ENCODE measurements at places on chromosomes 12 and 14.

DNA sequence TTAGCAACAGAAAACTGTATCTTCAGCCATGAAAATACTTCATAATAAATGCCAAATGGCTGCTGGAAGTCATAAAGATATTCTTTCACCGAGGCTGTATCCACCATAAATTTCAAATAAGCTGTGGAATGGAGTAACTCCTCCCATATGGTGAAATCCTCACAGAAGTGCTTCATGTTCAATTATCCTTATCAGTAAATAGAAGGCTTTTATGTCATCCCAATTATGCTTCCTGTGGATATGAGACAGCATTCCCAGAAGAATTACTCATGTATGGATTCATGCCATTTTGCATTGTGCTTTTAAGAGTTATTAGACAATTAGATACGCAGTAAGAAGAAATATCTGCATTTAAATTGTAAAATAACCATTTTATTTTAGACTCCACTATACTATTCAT lies 99.0 kb downstream of the RTN1 start:
- no peak for DNase-seq
- no peaks in the 10 kb centered on the region for H3K36me3 ChIP-seq
- peaks cover 4% of the 10 kb centered on the region for H3K4me1 ChIP-seq
- H3K27ac ChIP-seq, result no peak overlapping the region

GRCh38 chr14:63996625-63997220 lies 143.9 kb downstream of the SYNE2 start:
- no peak for DNase-seq
- H3K27ac ChIP-seq, result no peak overlapping the region
- H3K27me3 ChIP-seq, result no peaks in the 10 kb centered on the region
- H3K4me3 ChIP-seq, result no peak overlapping the region
- no peaks in the 10 kb centered on the region for H3K36me3 ChIP-seq
- H3K4me1 ChIP-seq, result no peaks in the 10 kb centered on the region

DNA sequence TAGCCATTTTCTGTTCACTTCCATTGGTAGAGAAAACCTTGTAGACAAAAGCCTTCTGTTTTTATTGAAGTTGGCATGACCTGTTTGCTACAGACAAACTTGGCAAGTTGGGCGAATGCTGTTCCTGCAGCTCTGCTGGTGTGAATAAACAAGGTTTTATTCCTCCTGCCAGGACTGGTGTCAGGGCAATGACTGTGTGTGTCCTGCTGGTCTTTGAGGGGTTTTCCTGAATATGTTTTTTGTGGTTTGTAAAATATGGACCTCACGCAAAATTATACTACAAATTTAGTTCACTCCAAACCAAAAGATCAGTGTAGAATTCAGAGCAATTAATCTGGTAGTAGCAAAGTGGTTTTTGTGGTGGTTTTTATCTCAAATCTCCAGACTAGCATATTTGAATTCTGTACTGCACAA lies 140.8 kb downstream of the ERC1 start:
- no peaks in the 10 kb centered on the region for H3K27me3 ChIP-seq
- no peak for DNase-seq
- H3K36me3 ChIP-seq, result no peaks in the 10 kb centered on the region
- peaks cover 20% of the 10 kb centered on the region for H3K4me1 ChIP-seq
- H3K4me3 ChIP-seq, result no peak overlapping the region

GRCh38 chr14:41607966-41608663 lies 1.4 kb downstream of the LRFN5 start:
- H3K4me3 ChIP-seq, result no peak overlapping the region
- no peak for DNase-seq
- no peak overlapping the region for H3K27ac ChIP-seq
- H3K36me3 ChIP-seq, result no peaks in the 10 kb centered on the region

DNA sequence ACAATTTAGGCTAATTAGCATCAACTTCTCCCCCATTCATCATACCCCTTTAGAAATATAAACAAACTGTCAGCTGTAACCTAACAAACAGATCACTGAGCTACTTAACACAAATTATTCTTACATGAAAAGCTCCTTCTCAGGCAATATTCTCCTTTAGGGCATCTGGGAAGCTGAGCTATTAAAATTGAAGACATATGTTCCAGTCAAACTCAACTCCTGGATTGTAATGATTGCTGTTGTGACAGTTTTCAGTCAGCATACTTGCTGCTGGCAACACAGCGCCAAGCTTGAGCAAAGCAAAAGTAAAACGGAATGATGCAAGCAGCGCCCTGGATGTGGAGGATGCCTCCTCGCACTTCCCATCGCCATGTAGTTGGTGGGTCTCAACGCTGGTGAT lies 82.4 kb downstream of the SLC25A21 start:
- no peak for DNase-seq
- no peak overlapping the region for H3K27ac ChIP-seq
- no peak overlapping the region for H3K4me3 ChIP-seq
- no peaks in the 10 kb centered on the region for H3K36me3 ChIP-seq
- H3K4me1 ChIP-seq, result no peaks in the 10 kb centered on the region

- H3K27ac ChIP-seq, result no peak overlapping the region
- DNase-seq, result no peak
- H3K27me3 ChIP-seq, result peaks cover 1% of the 10 kb centered on the region
- no peaks in the 10 kb centered on the region for H3K36me3 ChIP-seq
- no peak overlapping the region for H3K4me3 ChIP-seq
These were observed 227.7 kb upstream of the HMGA2 start for GRCh38 chr12:65596514-65597091.

DNA sequence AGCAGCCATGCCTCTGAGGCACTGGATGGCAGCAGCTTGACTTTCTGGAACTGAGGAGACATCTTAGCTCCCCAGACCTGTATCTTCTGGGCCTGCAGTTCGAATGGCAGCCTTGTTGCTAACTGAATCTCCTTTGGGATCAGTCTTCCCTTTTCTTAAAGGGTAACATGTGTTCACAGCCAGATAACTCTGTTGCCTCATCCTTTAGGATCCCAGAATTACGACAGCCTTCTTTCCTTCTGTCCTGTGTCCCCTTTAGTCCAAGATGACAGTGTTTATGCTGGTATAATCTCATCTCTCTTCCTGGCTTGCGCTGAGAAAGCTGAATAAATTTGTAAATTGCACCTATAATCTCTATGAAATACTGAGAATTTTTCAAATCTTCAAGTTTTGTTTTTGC lies 9.1 kb upstream of the ERC1 start:
- H3K4me3 ChIP-seq, result no peak overlapping the region
- no peaks in the 10 kb centered on the region for H3K27me3 ChIP-seq
- H3K27ac ChIP-seq, result no peak overlapping the region
- no peaks in the 10 kb centered on the region for H3K4me1 ChIP-seq
- no peaks in the 10 kb centered on the region for H3K36me3 ChIP-seq

DNA sequence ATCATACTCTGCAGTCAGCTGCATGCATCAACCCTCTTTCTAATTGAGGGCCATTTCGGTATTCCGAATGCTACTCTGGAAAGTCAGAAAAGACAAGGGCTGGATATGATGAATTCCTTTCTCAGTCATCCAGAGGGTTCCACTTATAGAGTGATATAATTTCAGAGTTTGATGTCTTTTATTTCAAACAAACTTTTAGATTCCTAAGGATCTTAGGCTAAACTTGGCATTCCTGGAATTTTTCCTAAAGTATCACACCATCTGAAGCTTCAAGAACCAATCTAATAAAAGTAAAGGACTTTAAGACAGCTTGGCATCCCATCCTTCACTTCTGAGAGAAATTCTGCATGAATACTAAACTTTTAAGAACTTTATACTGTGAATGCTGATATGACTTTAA lies 69.3 kb upstream of the KCNJ8 start:
- H3K4me3 ChIP-seq, result no peak overlapping the region
- H3K27ac ChIP-seq, result no peak overlapping the region
- H3K4me1 ChIP-seq, result no peaks in the 10 kb centered on the region
- H3K27me3 ChIP-seq, result no peaks in the 10 kb centered on the region
- H3K36me3 ChIP-seq, result no peaks in the 10 kb centered on the region
- no peak for DNase-seq

GRCh38 chr12:31629756-31630732 lies 29.4 kb upstream of the ETFBKMT start:
- DNase-seq, result no peak
- H3K27me3 ChIP-seq, result no peaks in the 10 kb centered on the region
- peaks cover 13% of the 10 kb centered on the region for H3K4me1 ChIP-seq
- no peaks in the 10 kb centered on the region for H3K36me3 ChIP-seq
- no peak overlapping the region for H3K27ac ChIP-seq
- no peak overlapping the region for H3K4me3 ChIP-seq

GRCh38 chr12:52398176-52398575 lies 8.0 kb downstream of the KRT82 start:
- no peak overlapping the region for H3K4me3 ChIP-seq
- H3K27me3 ChIP-seq, result peaks cover 17% of the 10 kb centered on the region
- H3K27ac ChIP-seq, result no peak overlapping the region
- DNase-seq, result no peak

DNA sequence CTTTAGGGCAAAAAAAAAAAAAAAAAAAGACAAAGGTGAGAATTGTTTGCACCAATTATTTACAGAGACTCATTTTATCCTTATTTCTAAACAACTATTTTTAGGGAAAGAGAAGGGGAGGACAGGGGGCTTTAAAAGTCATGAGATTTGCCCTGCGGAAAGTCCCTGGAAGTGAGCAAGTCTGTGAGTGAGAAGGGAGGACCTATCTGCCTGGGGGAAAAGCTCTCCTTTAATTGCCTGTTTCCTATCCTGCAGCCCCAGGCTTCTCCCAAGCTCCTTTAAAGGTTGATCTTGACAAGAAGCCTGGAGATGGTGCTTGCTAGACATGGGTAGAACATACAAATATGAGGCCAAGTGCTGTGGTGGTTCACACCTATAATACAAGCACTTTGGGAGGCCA lies 8.3 kb upstream of the CHST11 start:
- H3K36me3 ChIP-seq, result no peaks in the 10 kb centered on the region
- no peaks in the 10 kb centered on the region for H3K27me3 ChIP-seq
- H3K27ac ChIP-seq, result no peak overlapping the region
- no peaks in the 10 kb centered on the region for H3K4me1 ChIP-seq

DNA sequence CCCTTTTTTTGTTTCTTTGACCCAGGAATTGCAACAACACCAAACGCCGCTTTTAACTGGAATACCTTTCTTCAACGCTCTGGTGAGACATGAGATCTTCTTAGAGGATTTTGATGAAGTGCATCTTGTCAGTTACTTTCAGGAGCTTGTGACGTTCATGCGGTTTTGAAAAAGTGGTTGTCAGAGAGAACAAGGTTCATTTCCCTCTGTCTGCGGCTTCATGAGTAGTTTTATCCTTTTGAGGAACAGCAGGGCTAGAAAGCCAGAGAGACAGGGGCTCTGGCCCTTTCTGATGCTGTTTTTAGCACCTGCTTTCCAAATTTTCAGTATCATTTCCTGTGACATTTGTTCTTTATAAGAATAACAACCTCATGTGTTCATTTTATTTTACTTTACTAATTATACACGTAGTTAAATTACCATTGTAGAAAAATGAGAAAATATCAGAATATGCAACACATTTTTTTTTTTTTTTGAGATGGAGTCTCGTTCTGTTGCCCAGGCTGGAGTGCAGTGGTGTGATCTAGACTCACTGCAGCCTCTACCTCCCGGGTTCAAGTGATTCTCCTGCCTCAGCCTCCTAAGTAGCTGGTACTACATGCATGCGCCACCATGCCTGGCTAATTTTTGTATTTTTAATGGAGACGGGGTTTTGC lies 61.8 kb downstream of the GLT1D1 start:
- H3K4me3 ChIP-seq, result no peak overlapping the region
- no peaks in the 10 kb centered on the region for H3K36me3 ChIP-seq
- H3K27ac ChIP-seq, result no peak overlapping the region
- H3K27me3 ChIP-seq, result no peaks in the 10 kb centered on the region

DNA sequence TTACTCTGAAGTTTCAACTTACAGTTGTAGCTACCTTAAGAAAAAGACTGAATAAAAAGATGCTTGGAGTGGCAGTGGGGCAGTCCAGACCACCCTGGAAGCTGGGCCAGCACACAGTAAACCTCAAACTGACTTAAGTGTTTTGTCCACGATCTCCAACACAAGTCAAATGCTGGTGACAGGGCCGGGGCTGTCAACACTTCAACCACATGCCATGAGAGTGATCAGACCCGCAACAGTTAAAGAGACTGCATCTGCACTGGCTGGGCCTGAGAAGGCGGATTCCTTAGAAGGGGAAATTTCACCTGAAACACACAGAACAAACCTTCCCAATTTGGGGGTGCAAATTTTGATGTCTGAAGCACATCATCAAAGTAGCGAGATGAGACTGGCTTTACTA lies 223.5 kb upstream of the CAND1 start:
- H3K27ac ChIP-seq, result no peak overlapping the region
- no peak for DNase-seq
- no peaks in the 10 kb centered on the region for H3K27me3 ChIP-seq

DNA sequence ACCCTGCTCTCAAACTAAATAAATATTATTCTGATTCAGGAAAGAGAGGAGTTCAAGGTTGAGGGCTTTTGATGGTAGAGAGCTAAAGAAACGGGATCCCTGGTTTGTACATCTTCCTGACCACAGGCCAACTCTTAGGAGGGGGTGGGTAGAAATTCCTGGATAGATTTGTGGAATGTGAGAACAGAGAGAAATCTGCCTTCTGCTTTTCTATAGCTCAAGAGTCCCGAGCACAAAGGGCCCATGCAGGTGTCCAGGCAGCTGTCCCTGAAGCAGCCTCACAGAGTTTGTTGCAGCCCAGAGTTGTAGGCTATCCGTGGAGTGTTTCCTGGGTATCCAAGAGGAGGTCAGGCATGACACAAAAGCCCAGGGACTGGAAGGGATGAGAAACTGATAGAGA lies 198.6 kb downstream of the BCAT1 start:
- no peaks in the 10 kb centered on the region for H3K36me3 ChIP-seq
- no peaks in the 10 kb centered on the region for H3K27me3 ChIP-seq
- peak; percentile 78 for DNase-seq
- peak overlapping the region; percentile 34 for H3K27ac ChIP-seq

DNA sequence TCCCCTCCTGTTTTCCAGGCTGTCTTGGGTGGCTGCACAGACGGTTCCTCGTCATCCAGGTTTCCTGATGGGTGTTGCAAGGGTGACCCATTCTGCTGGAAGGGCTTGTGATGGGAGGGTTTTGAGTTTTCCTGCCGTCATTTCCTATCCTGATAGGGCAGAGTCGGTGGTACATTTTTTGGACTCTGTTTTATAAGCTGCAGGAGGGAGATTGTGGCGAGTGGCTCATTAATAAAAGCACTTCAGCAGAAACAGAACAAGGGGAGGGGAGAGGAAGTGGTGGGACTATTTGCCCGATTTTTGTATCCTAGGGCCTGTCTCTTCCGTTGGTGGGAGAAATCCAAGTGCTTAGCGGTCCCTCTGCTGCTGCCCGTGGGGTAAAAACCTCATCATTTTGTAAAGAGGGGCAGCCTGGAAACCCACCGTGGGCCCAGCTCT lies 40.0 kb downstream of the TSPAN9 start:
- peaks cover 29% of the 10 kb centered on the region for H3K4me1 ChIP-seq
- H3K27ac ChIP-seq, result no peak overlapping the region
- peaks cover 26% of the 10 kb centered on the region for H3K36me3 ChIP-seq
- H3K27me3 ChIP-seq, result no peaks in the 10 kb centered on the region
- H3K4me3 ChIP-seq, result no peak overlapping the region

DNA sequence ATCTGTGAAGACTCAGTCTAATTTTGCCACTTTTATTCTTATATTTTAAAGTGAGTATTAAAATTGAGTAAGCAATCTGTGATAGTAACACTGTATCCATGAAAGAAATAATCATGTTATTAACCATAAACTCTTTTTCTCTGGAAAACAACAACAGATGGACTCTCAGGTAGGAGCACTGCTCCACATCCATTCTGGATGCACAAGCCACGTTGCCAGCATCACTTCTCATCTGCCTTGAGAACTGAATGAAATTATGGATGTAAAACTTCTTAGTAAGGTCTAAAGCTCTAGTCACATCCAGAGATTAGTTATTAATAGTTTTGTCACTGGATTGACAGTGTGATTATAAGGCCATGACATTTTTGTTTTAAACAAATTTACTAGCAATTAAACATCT lies 489.1 kb upstream of the SYT1 start:
- no peak overlapping the region for H3K4me3 ChIP-seq
- H3K4me1 ChIP-seq, result no peaks in the 10 kb centered on the region
- no peak overlapping the region for H3K27ac ChIP-seq
- H3K27me3 ChIP-seq, result no peaks in the 10 kb centered on the region
